ENCODE measurements at places on chromosomes 6 and 20. TPM values are rescaled to one million over a fixed set of nuclear protein-coding genes. Genes with fewer than 3 reads are reported as not detected.
A peak's percentile ranks its signal among the peaks of the same experiment; 100 is the strongest.

- DNase-seq: no peak
These were observed 6.4 kb upstream of the METTL24 start for GRCh38 chr6:110364364-110365105.

GRCh38 chr6:115485400-115485799 lies 575.3 kb downstream of the FRK start:
- no peak for DNase-seq

The CPXM1 gene
- total RNA-seq: 0.80 TPM

The MAP3K4 gene
- total RNA-seq: 23.8 TPM

DNA sequence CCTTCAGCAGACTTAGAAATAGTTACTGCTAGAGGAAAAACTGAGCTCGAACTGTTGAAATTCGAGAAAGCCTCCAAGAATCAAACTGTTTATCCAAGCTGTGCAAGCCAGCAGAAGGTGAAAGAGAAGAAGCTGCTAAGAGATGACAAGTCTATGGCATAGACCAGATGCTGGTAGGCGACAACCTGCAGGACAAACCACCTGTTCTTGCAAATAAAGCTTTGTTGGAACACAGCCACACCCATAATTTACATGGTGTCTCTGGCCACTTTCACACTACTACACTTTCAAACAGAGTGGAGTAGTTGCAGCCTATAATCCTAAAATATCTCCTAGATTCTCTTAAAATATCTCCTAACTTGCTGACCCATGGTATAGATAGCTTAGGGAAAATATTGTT lies 33.3 kb downstream of the TNFRSF21 start:
- no peak for DNase-seq

DNA sequence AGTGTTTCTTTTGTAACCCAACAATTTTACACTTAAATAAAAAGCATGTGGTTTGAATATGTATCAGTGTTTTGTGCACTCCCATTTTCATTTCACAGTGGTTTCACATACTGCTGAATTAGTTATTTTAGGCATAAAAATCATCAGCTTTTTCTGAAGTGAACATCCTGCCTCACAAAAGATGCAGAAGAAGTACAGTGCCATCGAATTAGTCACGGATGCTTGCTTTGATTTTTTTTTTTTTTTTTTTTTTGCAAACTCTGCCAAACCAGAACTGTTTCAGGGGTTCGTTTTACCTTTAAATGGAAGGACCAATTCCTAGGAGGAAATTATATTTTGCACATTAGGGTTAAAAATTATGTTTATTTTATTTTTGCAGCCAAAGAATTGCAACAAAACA lies 158.6 kb downstream of the RPS12 start:
- DNase-seq: no peak

GRCh38 chr6:151276112-151276740 lies 36.5 kb downstream of the AKAP12 start:
- DNase-seq: no peak

DNA sequence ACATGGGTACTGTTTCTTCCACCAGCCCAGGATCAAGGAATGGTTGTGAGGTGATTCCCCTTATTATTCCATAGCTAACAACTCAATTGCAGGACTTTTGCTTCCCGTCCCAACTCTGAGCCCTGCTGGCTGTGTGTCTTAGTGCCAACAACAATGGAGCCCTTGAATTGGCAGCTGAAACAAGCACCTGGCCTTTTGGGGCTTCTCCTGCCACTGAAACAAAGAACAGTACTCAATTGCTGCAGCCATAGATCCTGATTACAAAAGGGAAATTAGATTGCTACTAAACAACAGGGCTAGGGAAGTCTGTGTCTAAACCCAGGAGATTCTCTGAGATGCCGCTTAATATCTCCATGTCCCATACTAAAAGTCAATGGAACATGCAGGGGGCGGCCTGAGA lies 61.3 kb upstream of the CARMIL1 start:
- no peak for DNase-seq

The VARS1 gene
- total RNA-seq: 25.7 TPM

DNA sequence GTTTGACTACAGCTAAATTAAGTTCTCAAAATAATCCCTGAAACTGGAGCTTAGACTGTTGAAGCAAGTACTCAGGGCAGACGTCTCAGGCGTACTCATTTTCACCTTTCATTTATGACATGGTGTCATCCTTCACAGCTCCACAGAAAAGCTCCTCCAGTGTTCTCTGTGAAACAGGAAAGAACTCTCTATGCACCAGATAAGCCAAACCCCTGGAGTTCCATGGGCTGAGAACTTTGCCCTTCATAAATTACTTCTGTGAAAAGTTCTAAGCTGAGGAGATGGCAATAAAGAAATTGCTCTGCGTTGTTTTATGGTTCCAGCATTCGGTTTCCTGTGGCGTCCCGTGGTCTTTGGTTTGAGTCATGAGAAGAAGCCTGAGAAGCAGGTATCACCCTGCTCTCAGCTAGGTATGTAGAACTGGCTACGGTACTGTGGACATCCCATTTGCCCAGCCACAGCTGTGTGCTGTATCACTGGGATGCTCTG lies 20.2 kb upstream of the RREB1 start:
- DNase-seq: peak; percentile 73

DNA sequence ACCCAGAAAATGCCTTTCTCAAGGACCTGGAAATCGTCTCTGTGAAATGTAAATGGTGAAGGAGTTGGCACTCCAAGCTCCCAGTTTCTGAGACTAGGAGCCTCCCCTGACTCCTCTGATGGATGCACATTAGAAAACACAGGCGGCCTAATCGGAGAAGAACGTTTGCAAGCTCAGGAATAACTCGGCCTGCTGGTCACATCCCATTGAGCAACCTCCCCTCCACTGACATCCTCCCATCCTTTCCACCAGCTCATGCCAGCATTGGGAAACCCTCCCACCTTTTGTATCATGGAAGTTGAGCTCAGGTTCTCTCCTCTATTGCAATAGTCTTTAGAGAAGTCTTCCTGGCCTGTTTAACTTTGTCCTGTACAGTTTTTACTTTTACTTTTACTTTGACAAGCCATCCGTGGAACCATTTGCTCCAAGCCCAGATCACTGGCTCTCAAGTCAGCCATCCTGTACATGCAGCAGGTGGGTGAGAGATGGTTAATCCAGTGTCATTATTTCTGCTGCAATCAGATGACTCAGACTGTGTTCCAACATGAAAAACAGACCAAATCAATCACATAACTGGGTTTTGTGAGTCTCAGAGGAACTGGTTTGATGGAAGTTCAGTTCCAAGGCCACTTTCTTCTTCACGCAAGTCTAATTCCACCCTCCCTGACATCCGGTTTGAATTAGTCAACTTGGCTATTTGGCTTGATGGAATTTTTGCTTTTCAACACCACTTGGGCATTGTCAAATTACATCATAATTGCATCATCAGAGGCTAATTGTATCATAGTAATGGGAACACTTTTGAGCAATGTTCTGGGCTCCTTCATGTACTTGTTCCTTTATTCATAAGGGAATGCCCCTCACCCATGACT lies 619.4 kb upstream of the CDH4 start:
- DNase-seq: no peak

- no peak for DNase-seq
These were observed 61.0 kb upstream of the SCGN start for GRCh38 chr6:25590986-25591385.

DNA sequence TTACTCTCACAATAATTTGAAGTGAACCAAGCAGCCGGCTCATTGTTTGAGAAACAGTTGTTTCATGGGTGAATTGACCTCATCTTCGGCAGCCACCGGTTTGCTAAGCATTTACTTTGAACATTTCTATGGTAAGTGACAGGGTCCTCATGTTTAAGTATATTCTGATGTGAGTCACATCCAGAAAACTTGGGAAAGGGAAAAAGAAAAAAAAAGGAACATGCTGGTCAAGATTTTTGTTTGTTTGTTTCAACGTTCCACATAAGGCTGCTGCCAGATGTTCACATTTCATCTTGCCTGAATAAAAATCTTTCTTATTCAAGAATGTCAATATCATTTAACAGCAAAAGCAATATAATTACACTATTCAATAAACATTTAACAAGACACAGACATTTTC lies 55.0 kb upstream of the EXOC2 start:
- DNase-seq: no peak

DNA sequence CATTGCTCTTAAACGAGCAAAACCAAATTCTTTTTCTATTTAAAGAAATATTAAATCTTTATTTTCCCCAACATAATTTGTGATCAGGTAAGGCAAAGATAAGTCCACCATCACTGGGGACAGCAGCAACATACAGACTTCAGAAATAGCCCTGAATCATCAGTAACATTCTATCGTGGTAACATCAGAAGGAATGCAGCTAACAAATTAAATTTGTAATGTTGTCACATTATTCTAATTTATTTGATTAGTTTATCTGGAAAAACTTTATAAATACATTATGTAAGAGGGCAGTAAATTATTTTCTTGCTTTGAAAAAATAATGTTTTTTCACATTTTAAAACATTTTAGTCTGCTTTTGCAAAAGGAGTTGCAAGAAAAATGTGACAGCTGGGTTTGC lies 53.6 kb upstream of the BCLAF1 start:
- DNase-seq: no peak

DNA sequence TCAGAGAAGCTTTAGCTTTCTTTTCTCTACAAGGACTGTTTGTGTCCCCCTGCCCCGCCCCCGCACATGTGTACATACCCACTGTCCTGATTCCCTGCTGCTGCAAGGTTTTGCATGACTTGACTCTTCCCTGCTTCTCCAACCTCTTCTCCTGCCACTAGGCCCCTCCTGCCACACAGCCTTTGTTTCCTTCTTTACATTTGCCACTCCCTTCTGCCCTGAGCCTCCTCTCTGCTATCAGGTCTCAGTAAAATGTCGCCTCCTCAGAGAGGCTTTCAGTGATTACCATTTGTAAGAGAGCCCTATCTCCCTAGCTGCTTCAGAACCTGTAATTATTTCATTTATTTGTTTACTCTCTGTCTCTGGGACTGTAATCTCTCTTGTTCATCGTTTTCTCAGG lies 56.4 kb upstream of the VSTM2L start:
- no peak for DNase-seq

DNA sequence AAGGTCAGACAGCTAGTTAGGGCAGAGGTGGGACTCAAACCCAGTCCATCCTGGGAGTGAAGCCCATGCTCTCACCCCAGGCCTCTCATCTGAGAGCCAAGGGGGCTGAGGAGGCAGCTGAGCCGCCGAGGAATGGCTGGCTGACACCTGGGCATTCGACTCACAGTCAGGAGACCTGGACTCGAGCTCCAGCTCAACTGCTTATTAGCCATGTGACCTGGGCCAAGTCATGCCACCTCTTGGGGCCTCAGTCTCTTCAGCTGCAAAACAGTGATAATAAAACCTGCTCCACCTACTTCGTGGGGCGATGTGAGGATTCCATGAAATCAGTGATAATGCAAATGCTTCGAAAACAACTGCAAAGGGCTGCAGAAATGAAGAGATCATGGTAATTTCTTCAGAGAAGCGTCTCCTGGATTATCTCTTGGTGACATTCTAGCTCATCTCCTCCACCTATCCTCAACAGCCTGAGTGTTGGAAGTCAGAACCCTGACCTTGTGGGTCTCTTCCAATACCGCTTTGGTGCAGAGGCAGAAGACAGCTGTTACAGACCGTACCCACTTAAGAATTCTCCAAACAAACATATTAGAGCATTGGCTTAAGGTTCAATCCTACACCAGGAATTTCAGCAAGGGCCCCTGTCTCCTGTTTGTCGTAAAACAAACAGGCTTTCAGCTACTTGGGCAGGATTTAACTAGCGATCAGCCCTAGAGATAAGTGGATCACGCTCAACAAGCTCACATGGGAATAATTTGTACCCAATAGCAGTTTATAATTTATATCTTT lies 60.0 kb upstream of the PIM1 start:
- no peak for DNase-seq

GRCh38 chr6:143969077-143969476 lies 39.0 kb downstream of the PLAGL1 start:
- no peak for DNase-seq

DNA sequence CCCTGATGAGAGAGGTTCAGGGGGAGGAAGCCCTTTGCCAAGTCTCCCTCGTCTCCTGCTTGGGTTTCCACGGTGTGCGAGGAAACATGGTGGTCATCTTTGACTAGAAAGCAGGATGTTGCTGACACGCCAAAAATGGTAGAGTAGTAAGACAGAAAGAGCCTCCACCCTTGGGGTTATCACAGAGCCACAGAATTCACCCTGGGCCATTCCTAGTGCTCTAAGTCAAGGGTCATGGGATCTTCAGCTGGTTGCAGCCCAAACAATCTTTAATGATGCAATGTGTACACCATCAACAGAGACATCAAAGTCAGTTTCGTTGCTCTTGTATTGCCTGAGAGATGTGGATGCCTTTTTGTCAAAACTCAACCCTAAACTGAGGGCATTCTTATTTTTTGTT lies 201.9 kb downstream of the LY86 start:
- no peak for DNase-seq

GRCh38 chr6:112311950-112312547 lies 35.1 kb upstream of the RFPL4B start:
- DNase-seq: no peak

The ACTL10 gene
- not detected for total RNA-seq

- no peak for DNase-seq
These were observed 765.9 kb downstream of the BCKDHB start for GRCh38 chr6:80872199-80872950.
